ENCODE measurements at places on chromosomes 6 and 20.

DNA sequence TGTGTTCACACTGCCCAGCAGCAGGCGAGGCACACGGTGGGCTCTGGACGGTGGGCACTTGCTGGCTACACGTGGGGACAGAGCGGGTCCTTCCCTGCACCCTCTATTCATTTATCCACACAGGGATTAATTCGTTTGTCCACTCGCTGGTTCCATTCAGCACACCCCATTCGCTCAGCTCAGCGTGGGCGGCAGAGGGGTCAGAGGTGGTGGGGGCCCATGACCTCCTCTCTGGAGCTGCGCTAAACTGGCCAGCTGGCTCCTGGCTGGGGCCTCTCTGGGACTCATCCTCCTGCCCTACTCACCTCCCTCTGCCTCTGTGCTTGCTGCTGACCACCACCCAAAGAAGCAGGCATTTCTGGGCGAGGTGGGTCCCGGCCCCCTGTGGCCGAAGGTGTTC lies 21.4 kb upstream of the RBBP8NL start:
- no peak for DNase-seq

GRCh38 chr6:133916650-133917151 lies 27.8 kb downstream of the TCF21 start:
- peak; percentile 24 for DNase-seq

- no peak for DNase-seq
These were observed 64.4 kb downstream of the SNAP25 start for GRCh38 chr20:10282979-10283456.

DNA sequence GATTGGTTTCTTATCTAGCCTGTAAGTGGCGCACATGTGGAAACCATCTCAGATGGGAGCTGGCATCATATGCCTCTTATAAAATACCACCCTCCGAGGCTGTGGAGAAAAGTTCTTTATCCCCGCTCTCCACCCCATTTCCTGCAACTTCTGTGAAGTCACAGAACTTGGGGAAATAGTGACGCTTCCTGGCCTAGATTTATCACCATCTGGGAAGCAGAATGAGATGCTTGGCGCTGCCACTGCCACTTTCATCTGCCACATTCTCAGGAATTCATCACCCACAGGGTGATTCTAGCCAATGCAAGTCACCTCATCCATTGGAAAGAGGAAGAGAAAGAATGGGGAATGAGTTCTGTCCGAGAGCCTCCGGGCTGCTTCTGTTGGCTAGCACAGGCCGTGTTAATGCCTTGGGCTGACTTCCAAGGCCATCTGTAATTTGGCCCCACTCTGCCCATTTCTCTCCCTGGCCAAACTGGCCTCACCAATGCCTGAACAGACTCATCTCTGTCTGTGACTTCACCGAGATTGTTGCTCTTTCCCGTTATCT lies 148.8 kb upstream of the SOX4 start:
- DNase-seq, result no peak
